ENCODE measurements at places on chromosomes 5 and 9.

- DNase-seq = no peak
Measured at GRCh38 chr5:170297589-170298462, at the start of gene LCP2. TSS of gene LCP2 (minus strand) at chr5:170297777. CDS start at chr5:170297611, 166 bp downstream.

DNA sequence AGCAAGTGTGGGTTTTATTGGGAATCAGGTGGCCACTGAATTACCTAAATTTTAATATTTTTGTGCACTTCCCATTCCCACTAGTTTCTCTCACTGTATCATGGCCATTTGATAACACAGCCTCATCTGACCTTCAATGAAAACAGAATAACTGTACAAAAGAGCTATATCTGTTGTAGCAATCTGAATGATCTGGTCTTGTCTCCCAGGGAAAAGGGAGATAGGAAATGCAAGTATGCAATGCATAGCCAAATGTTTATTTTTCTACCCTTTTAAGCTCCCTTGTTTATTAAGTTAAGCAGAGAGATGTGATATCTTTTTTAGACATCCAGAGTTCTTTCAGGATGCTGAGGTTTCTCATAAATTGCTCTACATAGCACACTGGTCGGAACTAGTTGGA lies 288.3 kb upstream of the CLINT1 start:
- no peak for DNase-seq

DNA sequence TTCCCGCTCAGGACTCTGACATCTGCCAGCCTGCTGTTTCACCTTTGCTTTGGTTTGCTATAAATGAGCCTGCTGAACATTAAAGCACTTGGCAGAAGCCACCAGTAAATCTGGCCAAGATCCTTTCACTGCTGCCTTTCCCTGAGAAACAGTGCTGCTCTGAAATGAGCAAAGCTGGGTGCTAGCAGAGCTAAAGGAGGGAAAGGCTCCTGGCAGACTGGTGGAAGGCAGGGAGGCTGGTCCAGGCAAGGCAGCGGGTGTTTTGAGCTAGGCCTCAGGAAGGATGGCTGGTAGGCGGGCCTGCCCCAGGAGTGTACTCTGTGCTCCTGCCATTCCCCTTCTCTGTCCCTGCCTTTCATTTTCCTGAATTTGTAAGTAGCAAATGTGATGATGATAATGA lies 52.5 kb upstream of the PTGS1 start:
- DNase-seq = no peak

DNA sequence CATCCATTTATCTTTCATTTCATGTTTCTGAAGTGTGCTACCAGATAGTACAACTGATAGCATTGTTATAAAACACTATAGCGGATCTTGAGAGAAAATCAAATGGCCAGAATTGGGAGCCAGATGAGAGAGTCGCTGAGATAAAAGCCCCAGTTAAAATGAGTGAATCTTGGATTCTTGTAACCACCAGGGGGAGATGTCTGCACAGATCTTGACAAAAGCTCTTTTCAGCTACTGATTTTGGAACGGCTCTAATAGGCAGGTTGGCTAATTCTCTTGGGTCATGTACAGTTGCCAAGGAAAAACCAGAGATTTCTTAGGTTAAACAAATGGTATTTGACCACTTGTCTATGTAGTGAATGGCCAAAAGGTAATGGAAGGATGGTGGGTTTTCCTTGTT lies 21.7 kb downstream of the F2RL2 start:
- peak; percentile 80 for DNase-seq

- no peak for DNase-seq
Measured at GRCh38 chr9:130640681-130641080, 23.7 kb upstream of the PRDM12 start.

- DNase-seq = no peak
Measured at GRCh38 chr5:96869372-96869641, 7.0 kb upstream of the ERAP2 start.

DNA sequence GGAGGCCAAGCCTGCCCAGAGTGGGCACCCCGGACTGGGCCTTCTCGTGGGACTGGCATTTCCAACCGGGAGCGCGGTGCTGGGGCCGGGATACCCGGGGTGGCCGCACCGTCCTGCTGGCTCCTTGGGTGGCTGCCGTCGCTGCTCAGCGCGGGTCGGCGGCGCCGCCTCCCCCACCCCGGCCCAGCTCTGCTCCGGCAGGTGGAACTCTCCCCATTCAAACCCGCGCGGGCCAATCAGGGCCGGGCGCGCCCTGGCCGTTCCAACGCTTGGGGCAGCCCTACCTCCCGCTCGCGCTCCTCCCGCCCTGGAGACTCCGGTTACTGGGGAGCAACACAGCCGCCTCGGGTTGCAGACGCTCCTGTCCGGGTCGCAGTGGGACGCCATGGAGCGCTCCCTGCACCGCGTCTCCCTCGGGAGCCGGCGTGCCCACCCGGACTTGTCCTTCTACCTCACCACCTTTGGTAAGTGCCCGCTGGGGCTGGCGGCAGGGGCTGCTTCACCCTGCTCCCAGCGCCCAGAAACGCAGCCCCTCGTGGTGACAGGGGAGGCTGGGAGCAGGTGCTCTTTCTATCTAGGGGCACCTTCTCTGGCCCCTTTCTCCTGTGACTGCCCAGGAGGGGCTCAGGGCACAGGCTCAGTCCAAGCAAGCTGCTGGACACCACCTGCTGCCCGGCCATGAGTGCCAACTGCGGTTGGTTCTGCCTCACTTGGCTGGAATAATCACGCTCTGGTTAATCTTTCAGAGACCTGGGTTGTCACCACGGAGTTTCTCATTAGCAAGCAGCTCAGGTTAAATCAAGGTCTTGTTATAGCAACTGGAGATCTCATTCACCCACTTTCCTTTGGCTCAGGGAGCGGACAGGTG lies at the start of gene RGS3:
TSS of gene RGS3 (plus strand) at position 310 of the 868 bp plus-strand sequence. CDS start at position 386, 76 bp downstream.
- DNase-seq = peak; percentile 93

DNA sequence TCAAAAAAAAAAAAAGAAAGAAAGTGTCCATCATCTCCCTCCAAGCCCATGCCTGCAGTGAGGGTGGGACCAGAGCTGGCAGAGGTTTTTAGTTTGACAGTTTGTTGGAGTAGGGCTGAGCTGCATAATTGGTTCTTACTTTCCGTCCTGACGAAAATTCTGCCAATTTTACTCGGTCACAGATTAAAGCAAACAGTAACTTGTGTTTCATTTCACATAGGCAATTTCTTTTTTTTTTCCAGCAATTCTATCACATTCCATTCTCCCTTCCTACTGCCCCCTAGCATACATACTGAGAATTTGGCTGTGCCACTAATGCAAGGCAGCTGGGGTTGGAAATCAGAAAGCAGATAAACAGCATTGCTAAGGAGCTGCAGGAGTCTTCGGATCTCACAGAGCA lies 132.4 kb downstream of the FRMD3 start:
- no peak for DNase-seq

GRCh38 chr9:86946201-86947145 lies 833 bp downstream of the GAS1 start:
- DNase-seq = peak; percentile 57

DNA sequence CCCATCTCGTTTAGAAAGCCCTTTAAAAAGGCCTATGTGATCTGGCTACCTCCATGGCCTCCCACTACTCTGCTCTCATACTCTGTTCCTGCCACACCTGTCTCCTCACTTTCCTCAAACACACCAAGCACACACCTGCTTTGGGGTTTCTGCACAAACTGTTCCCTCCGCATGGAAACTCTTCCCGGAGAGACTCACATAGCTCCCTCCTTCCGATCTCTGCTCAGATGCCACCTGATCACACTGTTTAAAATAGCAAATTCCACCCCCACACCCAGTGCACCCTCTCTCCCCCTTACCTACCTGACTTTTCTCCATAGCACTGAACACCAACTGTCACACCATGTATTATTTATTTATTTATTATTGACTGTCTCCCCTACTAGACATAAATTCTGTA lies 84.0 kb upstream of the NR4A3 start:
- no peak for DNase-seq

GRCh38 chr9:73807952-73808351 lies 656.3 kb downstream of the ANXA1 start:
- no peak for DNase-seq

DNA sequence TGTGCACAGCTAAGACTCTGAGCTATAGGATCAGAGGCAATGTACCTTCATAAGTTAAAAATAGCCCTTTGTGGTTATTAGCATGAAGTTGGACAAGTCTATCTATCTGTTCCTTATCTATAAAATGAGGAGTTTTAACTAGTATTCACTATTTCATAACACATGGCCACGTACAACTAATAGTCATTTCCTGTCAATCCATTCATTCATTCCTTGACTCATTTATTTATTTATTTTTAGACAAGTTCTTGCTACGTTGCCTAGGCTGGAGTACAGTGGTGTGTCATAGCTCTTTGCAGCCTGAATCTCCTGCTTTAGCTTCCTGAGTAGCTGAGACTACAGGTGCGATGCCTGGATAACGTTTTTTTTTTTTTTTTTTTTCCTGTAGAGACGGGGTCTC lies 92.1 kb downstream of the NR3C1 start:
- DNase-seq = peak; percentile 69

Data from RWPE1 (cell line).